Stimulated activated memory B cell treated with anti-CD40 and anti-IgM and Interleukin-4, amounts not matched to agents 10 μg/mL and 1 μg/mL and 100 μg/mL, for 72 hours (primary cell): ENCODE measurements at places on chromosomes 6 and 20.

DNA sequence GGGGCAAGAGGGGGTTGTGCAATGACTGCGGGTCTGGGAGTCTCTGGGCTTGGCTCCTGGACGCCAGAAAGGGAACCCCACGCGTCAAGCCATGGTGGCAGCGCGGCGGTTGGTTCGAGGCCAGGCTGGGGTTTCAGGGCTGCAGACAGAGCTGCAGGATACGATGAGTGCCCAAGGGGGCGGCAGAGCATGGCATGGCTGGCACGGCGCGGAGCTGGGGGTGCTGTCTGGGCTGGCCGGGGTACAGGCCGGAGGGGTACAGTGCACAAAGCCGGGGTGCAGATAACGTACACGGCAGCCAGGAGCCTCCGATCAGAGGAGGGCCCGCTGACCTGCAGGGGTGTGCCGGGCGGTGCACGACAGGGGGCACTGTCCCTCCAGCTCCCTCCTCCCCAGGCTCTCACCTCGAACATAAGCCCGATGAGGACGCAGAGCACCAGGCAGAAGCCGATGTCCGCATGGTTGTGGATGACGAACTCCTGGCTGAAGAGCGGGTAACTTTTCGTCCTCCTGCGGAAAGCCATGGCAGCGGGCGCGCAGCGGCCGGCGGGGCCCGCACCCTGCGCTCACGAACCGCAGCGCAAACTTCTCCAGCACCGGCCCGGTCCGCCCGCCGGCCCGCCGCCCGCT is 353 bp downstream of the TRAM2 start:
- peaks cover 54% of the 10 kb centered on the region for H3K4me1 ChIP-seq
- peak; percentile 86 for ATAC-seq
- H3K36me3 ChIP-seq = peaks cover 11% of the 10 kb centered on the region
- peak overlapping the region; percentile 73 for H3K27ac ChIP-seq
- peak overlapping the region; percentile 90 for H3K4me3 ChIP-seq

DNA sequence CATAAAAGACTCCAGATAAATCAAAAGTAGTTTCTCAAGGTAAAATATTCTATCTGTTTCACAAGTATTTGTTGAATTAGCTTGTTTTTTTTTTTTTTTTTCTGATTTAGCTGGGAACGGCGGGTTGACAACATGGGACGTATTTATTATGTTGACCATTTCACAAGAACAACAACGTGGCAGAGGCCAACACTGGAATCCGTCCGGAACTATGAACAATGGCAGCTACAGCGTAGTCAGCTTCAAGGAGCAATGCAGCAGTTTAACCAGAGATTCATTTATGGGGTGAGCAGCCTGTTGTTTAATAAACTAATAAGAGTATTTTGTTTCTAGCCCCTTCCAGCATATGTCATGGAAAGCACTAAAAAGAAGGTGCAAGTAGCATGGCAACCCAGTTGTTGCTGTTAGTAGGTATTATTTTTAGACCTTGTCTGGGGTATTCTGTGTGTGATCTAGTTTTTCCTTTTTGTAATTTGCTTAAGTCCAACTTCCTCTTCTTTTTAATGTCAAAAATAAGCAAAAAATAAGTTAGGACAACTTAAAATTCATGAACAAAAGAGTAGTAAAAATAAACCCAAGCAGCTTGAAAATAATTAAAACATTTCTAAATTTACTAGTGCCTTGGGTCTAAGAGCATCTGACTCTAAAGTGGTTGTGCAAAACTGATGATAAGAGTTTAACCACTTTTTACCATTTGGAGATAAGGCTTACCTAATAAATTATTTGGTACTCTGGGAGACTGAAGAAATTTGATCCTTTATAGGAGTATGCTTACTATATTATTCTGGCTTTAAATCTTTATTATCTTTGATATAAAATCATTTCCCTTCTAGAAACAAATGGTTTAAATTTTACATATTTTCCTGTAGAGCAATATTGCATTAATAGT is 70.8 kb upstream of the DYNLRB1 start:
- no peak for ATAC-seq
- peaks cover 25% of the 10 kb centered on the region for H3K4me1 ChIP-seq
- peak overlapping the region; percentile 58 for H3K27ac ChIP-seq
- no peak overlapping the region for H3K4me3 ChIP-seq
- no peaks in the 10 kb centered on the region for H3K27me3 ChIP-seq

DNA sequence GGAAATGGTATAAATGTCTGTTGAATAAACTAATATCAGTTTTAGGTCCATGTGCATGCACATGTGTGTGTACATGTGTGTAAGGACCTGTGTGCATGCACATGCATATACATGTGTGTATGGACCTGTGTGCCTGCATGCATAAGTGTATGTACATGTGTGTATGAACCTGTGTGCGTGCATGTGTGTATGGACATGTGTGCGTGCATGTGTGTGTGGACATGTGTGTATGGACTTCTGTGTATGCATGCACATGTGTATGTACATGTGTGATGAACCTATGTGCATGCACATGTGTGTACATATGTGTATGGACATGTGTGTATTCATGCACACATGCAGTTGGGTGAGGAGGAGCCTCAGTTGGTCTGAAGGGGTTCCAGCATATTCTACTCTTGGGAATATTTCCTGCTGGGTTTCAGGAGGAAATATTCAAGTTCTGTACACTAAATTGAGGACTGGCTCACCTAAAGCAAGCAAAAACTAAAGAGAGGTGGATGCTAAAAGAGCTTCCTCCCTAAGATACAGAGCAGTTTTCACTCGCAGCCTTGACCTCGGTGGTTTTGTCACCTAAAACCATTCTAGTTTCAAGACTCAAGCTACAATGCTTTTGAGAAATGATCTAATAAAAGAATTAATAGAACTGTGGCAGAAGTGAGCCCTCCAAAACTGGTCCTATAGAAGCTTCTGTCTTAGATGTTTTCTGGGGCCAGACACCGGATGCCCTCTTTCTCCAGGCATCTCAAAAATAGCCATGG is 742.8 kb downstream of the MAFB start:
- peaks cover 8% of the 10 kb centered on the region for H3K27me3 ChIP-seq
- H3K4me3 ChIP-seq = no peak overlapping the region
- no peak for ATAC-seq
- no peaks in the 10 kb centered on the region for H3K36me3 ChIP-seq
- H3K4me1 ChIP-seq = no peaks in the 10 kb centered on the region

GRCh38 chr6:156777577-156778453 is 637 bp downstream of the ARID1B start:
- H3K4me1 ChIP-seq = peaks cover 62% of the 10 kb centered on the region
- ATAC-seq = peak; percentile 69
- no peaks in the 10 kb centered on the region for H3K27me3 ChIP-seq
- H3K4me3 ChIP-seq = peak overlapping the region; percentile 91

GRCh38 chr6:137119196-137120104 is 54.0 kb downstream of the IL22RA2 start:
- H3K4me3 ChIP-seq = no peak overlapping the region
- no peak for ATAC-seq
- H3K27ac ChIP-seq = no peak overlapping the region
- H3K27me3 ChIP-seq = no peaks in the 10 kb centered on the region
- no peaks in the 10 kb centered on the region for H3K36me3 ChIP-seq

DNA sequence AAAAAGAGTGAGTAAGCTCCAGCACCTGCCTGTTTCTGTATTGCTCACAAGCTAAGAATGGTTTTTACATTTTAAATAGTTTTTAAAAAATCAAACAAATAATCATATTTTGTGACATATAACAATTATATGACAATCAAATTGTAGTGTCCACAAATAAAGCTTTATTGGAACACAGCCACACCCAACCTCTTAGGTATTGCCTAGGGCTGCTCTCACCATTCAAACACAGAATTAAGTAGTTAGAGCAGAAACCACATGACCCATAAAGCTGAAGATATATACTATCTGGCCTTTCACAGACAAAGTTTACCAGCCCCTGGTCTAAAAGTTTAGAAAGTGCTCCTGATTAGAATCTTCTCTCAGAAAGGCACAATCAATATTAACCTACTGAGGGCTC is 11.2 kb downstream of the TNFRSF21 start:
- no peak overlapping the region for H3K4me3 ChIP-seq
- no peak overlapping the region for H3K27ac ChIP-seq
- H3K36me3 ChIP-seq = no peaks in the 10 kb centered on the region
- ATAC-seq = no peak
- H3K27me3 ChIP-seq = peaks cover 16% of the 10 kb centered on the region

- ATAC-seq = no peak
- no peak overlapping the region for H3K4me3 ChIP-seq
- H3K27me3 ChIP-seq = peaks cover 15% of the 10 kb centered on the region
These were observed 36.5 kb downstream of the SLC2A12 start for GRCh38 chr6:134015719-134016557.

DNA sequence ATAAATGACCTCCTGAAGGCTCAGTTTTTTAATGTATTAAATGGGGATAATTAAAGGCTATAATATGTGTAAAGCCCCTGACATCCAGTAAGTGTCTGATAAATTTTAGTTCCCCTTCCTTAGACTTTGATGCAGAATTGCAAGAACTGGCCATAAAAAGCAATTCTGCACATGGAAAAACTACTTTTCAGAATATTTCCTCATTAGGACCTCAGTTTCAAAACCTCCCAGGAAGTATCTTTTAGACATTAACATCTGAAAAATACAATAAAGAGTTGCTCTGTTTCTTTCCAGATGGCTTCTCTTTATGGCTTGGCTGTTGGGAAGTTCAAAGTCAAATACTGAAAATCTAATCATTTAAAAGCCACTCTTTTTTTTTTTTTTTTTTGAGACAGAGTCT is 106.3 kb upstream of the ZNF217 start:
- no peak for ATAC-seq
- H3K27me3 ChIP-seq = no peaks in the 10 kb centered on the region
- H3K36me3 ChIP-seq = no peaks in the 10 kb centered on the region

DNA sequence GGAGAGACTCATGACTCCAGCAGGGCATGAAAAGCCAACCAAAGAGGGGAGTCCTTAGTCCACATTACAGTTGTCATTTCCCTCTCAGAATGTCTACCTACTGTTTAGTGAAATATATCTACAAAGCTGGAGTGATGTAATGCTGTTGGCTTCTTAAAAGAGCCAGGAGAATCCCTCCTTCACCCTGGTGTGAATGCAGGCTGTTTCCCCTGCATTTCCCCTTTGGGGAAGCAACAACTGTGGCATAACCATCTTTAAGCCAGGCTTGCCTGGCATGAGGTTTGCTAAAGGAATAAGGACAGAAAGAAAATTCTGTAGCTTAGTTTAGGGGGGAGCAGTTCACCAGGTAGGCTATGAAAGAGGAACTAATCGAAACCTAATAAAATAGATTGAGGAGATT is 129.5 kb downstream of the CRYBG1 start:
- peaks cover 9% of the 10 kb centered on the region for H3K27me3 ChIP-seq
- H3K4me1 ChIP-seq = peaks cover 16% of the 10 kb centered on the region
- ATAC-seq = no peak
- H3K4me3 ChIP-seq = no peak overlapping the region
- no peaks in the 10 kb centered on the region for H3K36me3 ChIP-seq

DNA sequence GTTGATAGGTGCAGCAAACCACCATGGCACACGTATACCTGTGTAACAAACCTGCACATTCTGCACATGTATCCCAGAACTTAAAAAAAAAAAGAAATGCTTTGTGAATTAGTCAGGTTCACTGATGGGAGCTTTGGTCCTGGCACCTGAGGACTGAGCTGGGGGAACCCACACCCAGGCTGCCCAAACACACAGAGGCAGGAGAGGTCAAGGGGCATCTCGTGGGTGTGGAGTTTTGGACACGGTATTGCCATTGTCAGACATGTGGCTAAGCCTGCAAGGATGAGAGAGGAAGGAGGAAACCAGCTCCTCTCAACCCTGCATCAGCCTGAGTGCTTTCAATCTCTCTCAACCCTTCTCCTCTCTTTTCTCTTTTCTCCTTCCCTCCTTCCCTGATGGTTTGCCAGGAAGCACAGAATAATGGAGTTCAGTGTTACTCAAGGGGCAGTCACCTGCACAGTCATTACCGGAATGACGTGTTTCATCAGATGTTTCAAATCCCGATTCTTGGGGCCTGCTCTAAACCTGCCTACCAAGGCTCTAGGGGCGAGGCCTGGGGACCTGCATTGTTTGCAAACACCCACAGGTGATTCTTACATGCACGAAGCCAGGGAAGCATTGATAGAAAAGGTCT is 89.9 kb upstream of the NEDD9 start:
- peaks cover 28% of the 10 kb centered on the region for H3K36me3 ChIP-seq
- no peak overlapping the region for H3K4me3 ChIP-seq
- H3K4me1 ChIP-seq = peaks cover 53% of the 10 kb centered on the region
- H3K27me3 ChIP-seq = no peaks in the 10 kb centered on the region
- H3K27ac ChIP-seq = peak overlapping the region; percentile 65
- no peak for ATAC-seq

GRCh38 chr20:41366546-41367392 is at the start of gene EMILIN3:
EMILIN3 (minus strand) TSS chr20:41366818; CDS start chr20:41366634, 184 bp downstream.
- peaks cover 5% of the 10 kb centered on the region for H3K36me3 ChIP-seq
- peaks cover 12% of the 10 kb centered on the region for H3K4me1 ChIP-seq
- H3K27me3 ChIP-seq = peaks cover 67% of the 10 kb centered on the region
- H3K27ac ChIP-seq = no peak within 1 kb of the TSS
- ATAC-seq = no peak

DNA sequence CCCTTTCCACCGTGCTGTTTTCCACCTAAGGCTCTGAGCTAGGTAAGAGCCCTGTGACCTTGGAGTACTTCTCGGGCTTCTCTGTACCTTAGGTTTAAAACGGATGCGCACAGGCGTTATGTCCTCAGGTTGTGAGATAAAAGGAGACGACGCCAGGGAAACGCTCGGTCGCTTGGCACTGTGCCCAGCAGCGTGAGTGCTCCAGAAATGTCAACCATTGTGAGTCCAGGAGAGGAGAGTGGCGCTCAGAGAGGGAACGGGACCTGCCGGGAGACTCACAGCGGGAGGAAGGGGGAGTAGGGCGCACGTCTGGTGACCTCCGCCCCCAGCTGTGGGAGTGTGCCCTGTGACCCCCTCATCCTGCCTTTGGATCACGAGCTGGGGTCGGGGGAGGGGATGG is 33.8 kb upstream of the SCRT2 start:
- peaks cover 7% of the 10 kb centered on the region for H3K36me3 ChIP-seq
- no peak overlapping the region for H3K4me3 ChIP-seq
- no peak for ATAC-seq
- H3K27ac ChIP-seq = no peak overlapping the region

DNA sequence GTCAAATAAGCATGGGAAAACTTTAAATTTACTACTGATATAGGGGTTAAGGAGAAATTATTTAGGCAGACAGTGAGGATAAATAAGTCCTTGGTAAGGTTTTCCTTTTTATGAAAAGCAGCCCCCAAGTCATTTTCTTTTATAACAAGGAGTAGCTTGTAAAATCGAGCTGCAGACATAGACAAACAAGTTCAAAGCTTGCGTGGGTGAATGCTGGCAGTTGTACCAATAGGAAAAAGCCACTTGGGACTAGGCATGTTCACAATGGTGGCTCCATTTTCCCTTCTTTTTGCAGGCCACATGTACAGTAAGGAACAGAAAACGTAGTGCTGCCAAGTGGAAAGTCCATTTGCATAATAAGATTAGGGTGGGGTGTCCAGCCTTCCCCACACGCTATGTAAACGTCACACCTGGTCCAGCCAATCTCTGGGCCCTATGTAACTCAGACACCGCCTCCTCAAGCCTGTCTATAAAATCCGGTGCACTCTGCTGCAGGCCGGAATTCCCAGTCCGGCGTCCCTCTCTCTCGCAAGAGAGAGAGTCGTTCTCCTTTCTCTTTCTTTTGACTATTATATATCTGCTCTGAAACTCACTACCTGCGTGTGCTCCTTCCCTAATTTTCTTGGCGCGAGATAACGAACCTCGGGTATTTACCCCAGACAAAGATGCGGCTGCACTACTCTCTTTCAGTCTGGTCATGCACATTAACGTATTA is 217.1 kb upstream of the MAN1A1 start:
- no peak overlapping the region for H3K4me3 ChIP-seq
- H3K27ac ChIP-seq = no peak overlapping the region
- ATAC-seq = no peak
- no peaks in the 10 kb centered on the region for H3K4me1 ChIP-seq
- H3K27me3 ChIP-seq = no peaks in the 10 kb centered on the region
